ENCODE measurements at places on chromosomes 4 and X. TPM values are rescaled to one million over a fixed set of nuclear protein-coding genes. Genes with fewer than 3 reads are reported as not detected.
A peak's percentile ranks its signal among the peaks of the same experiment; 100 is the strongest.

DNA sequence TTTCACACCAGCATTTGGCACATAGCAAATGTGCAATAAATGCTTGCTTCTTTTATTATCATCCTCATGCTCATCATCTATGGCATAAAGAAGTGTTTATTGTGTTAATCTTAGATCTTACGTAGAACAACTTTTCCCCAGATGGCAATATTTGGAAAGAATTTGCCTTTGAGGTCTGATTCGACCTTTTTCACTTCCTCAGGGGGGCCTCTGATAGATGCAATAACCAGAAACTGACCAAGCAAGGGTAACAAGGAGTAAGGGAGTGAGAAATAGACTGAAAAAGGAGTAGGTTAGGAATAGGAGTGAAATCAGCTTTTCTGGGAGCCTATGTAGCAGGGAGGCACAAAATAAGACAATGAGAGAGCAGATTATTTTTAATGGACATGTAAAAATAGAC lies 70.2 kb downstream of the RRAGB start:
- H3K27ac ChIP-seq, result no peak overlapping the region
- no peak for DNase-seq
- H3K36me3 ChIP-seq, result no peaks in the 10 kb centered on the region
- no peaks in the 10 kb centered on the region for H3K4me1 ChIP-seq
- no peak overlapping the region for H3K4me3 ChIP-seq

The ALPK1 gene
- 8.3 TPM for polyA plus RNA-seq

The ADH1B gene
- 5.0 TPM for polyA plus RNA-seq

DNA sequence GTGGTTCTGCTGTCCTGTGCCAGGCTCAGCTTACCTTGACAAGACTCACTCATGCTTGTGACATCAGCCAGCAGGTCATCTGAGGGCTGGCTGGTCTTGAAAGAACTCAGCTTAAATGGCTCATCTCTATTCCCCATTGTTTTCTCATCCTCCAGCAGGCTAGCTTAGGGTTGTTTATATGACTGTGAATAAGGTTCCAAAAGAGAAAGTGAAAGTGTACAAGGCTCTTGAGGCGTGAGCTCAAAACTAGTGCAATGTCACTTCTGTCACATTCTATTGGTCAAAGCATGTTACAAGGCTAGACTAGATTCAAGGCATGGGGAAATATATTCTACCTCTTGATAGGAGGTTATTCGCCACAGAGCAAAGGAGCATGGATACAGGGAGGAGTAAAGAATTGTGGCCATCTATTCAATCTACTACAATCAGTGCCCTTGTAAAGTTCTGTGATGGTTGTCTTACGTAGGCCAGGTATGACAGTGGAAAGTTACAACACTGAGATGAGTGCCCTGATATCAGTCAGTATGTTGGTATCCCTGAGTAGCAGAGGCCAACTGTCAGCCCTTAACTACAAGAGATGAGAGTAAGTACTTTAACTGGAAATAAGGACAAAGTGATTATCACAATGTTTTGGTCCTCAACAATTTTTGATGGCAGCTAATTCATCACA lies 19.8 kb upstream of the TMLHE start:
- DNase-seq, result no peak
- H3K27ac ChIP-seq, result no peak overlapping the region
- no peaks in the 10 kb centered on the region for H3K27me3 ChIP-seq
- H3K4me1 ChIP-seq, result no peaks in the 10 kb centered on the region
- H3K4me3 ChIP-seq, result no peak overlapping the region

DNA sequence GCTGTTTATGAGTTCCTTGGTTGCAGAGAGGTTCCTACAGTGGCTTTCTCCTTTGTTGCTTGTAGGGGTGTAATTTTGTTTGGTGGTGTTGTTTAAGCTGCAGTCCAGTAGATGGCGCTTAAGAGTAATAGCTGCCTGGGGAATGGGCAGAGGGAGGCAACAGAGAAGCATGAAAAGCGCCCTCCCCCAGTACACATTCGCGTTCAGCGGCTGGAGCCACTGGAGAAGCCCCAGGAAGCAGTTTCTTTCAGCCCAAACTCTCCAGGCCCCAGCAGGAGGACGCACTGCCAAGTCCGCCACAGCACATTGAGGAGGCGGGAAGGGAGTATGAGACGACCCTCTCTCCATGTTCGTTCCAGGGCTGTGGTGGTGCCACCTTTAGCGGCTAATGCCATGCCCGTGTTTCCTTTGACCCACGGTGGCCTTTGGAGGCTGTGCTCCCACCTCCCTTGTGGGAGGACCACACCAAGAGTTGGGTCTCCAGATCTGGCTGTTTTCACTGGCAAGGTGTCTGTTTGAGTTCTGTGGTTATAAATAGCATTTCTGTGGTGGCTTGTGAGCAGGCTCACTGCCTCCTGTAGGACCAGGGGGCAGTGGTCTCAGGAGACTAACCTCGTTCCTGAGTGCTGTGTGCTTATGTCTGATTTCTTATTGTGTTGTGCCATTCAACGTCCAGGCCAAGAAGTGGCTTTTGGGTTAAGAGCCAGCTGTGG lies 252.3 kb downstream of the ARHGAP10 start:
- H3K4me3 ChIP-seq, result no peak overlapping the region
- H3K27me3 ChIP-seq, result no peaks in the 10 kb centered on the region
- H3K36me3 ChIP-seq, result peaks cover 11% of the 10 kb centered on the region
- DNase-seq, result no peak

DNA sequence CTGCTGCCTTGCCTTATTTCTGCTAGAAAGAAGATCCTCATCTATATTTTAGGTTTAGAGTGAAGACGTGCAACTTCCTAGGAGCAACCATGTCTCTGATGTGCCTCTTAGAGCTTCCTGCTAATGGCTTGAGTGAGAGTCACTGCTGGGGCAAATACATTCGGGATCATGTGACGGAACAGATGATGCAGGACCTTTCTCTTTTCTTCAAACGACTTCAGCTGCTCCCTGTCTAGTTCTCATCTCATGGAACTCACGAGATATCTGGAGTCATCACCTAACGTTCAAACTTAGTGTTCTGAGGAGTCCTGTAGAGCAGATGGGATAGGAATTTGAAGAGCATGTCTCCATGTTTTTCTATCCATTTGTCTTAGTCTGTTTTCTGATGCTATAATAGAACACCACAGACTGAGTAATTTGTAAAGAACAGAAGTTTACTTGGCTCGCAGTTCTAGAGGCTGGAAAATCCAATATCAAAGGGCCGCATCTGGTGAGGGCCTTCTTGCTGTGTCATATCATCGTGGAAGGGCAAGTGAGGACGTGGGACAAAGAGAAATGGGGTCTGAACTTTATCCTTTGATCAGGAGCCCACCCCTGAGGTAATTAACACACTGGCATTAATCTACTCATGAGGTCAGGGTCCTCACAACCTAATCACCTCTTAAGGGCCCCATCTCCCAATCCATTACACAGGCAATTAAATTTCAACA lies 43.5 kb upstream of the SCRG1 start:
- H3K27me3 ChIP-seq, result no peaks in the 10 kb centered on the region
- DNase-seq, result peak; percentile 53
- H3K27ac ChIP-seq, result no peak overlapping the region

DNA sequence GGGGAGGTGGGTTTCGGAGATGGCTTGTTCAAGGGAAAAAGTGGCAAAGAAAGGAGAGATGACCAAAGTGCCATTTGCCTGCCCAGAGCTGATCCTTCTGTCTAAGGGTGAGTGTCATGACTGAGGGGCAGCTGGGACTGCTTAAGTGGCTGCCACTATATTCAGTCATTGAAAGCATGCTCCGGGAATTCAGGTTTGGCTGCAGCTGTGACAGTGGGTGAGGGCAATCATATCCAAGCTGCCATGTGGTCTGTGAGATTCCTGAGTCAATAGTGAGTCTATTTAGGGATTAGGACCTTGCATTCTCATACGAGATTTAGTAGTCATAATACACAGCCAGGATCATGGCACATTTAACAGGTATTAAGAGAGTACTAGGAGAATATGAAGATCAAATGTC lies 138.8 kb upstream of the BANK1 start:
- peaks cover 2% of the 10 kb centered on the region for H3K27me3 ChIP-seq
- peak; percentile 85 for DNase-seq
- peaks cover 9% of the 10 kb centered on the region for H3K4me1 ChIP-seq
- H3K36me3 ChIP-seq, result no peaks in the 10 kb centered on the region

DNA sequence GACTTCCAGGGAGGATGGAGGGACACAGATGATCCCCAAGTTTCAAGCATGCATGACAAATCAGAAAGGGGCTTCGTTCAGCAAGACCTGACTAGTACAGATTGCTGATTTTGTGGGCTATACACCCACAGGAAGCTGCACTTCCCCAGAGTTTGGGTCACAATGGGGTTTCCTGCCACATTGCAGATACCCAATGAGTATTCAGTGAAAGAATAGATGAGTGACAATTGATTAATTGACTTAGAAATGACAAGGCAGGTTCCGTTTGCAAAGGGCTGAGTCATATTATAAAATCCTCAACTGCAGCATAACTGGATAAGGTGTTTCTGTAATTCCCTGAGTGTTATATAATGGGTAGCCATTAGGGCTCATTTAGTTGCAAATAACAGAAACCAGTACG lies 146.6 kb upstream of the TBL1X start:
- no peaks in the 10 kb centered on the region for H3K36me3 ChIP-seq
- H3K4me1 ChIP-seq, result peaks cover 2% of the 10 kb centered on the region
- DNase-seq, result no peak
- peaks cover 2% of the 10 kb centered on the region for H3K27me3 ChIP-seq
- no peak overlapping the region for H3K27ac ChIP-seq

DNA sequence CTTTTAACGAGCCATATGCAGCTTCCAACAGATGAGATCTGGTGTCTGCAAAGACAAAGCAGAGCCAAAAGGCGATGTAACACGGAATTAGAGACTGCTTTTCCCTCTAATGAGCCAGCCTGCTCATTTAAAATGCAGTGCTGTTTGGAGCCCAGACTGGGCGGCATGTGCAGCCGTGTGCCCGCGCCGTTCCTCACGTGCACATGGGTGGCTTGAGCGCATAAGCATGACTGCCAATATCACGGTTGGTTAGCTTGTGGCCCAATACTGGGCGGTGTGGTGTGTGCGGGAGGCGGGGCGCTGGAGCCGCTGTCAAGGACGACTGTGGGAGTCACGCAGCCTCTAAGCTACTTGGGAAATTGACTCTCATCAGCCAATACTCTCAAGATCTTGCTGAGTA lies 87.0 kb upstream of the SCOC start:
- H3K4me3 ChIP-seq, result no peak overlapping the region
- H3K4me1 ChIP-seq, result no peaks in the 10 kb centered on the region
- DNase-seq, result no peak
- H3K27me3 ChIP-seq, result no peaks in the 10 kb centered on the region
- no peak overlapping the region for H3K27ac ChIP-seq

GRCh38 chr4:138954428-138954827 lies 61.2 kb upstream of the NOCT start:
- no peaks in the 10 kb centered on the region for H3K36me3 ChIP-seq
- DNase-seq, result peak; percentile 8
- H3K27me3 ChIP-seq, result no peaks in the 10 kb centered on the region
- H3K27ac ChIP-seq, result peak overlapping the region; percentile 62
- peaks cover 3% of the 10 kb centered on the region for H3K4me1 ChIP-seq

DNA sequence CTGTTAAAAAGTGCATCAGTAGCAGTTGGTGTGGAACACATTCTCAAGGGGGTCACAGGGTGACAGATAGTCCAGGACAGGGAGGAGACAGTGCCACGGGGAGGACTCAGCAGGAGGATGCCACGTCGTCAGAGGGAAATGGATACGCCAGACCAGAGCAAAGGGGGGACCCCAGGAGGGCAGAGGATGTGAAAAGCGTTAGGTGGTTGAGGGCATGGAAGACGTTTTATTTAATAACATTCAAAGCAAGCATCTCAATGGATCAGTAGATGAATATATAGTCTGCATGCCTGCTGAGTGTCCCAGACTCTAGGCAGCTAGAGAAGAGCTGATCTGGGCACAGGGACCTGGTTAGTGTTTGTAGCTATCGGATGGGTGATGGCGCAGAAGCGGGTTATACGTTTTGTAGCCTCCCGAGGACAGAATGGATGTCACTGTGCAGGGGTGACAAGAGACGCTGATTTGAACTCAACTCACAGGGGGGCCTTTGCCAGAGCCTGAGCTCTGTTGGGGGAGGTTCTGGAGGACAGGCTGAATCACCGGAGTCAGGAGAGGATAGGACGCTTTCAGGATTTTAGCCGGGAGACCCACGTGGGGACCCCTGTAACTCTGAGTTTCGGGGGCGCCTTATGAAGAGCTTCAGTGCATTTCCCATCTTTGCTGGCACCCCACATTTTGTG lies 81.3 kb downstream of the STOX2 start:
- no peak for DNase-seq
- H3K27ac ChIP-seq, result no peak overlapping the region
- no peaks in the 10 kb centered on the region for H3K27me3 ChIP-seq
- peaks cover 19% of the 10 kb centered on the region for H3K4me1 ChIP-seq

DNA sequence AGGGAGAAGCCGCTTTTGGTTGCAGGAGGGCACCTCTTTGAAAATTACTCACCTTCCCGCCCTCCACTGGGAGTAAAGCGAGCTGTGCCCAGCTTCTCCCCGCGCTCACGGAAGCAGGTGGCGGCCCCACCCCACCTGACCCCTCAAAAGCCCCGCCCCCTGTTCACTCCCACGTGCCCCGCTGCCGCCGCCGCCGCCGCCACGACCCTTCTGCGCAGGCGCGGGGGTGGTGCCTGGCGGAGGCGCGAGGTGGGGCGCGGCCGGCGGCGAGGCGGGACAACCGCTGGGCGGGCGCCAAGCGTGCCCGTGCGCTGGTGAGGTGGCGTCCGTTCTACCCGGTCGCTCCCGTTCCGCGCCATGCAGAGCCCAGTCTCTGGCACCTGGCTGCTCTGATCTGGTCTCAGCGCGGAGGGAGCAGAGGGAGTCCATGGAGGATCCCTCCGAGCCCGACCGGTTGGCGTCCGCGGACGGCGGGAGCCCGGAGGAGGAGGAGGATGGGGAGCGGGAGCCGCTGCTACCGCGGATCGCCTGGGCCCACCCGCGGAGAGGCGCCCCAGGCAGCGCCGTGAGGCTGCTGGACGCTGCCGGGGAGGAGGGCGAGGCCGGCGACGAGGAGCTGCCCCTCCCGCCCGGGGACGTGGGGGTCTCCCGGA lies at the start of gene PI4K2B:
TSS of gene PI4K2B (plus strand) at position 297 of the 653 bp plus-strand sequence. CDS start at position 428, 131 bp downstream.
- H3K4me3 ChIP-seq, result peak within 1 kb of the TSS; percentile 95
- no peaks in the 10 kb centered on the region for H3K36me3 ChIP-seq
- H3K27me3 ChIP-seq, result no peaks in the 10 kb centered on the region
- peak within 1 kb of the TSS; percentile 98 for H3K27ac ChIP-seq

- no peak overlapping the region for H3K27ac ChIP-seq
- no peaks in the 10 kb centered on the region for H3K36me3 ChIP-seq
- DNase-seq, result no peak
- H3K27me3 ChIP-seq, result no peaks in the 10 kb centered on the region
Measured at GRCh38 chr4:176409627-176410026, 89.9 kb downstream of the SPCS3 start.

All from muscle of leg (tissue), 16 donors.